ENCODE measurements at places on chromosomes 4 and X.
A peak's percentile ranks its signal among the peaks of the same experiment; 100 is the strongest.

DNA sequence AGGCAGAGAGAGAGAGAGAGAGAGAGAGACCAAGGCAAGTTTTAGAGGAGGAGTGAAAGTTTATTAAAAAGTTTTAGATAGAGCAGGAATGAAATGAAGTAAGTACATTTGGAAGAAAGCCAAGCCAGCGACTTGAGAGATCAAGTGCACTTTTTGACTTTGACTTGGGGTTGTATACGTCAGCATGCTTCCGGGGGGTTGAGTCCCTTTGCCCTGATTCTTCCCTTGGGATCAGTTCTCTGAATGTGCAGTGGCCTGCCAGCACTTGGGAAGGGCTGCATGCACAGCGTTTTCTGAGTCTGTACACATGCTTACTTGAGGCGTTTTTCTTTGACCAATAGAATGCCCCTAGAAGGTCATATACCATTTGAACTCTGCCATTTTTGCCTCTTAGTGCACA, 400.5 kb downstream of the PDGFC start:
- no peak for DNase-seq

GRCh38 chrX:17826609-17827496, 34.2 kb downstream of the RAI2 start:
- no peak for DNase-seq

DNA sequence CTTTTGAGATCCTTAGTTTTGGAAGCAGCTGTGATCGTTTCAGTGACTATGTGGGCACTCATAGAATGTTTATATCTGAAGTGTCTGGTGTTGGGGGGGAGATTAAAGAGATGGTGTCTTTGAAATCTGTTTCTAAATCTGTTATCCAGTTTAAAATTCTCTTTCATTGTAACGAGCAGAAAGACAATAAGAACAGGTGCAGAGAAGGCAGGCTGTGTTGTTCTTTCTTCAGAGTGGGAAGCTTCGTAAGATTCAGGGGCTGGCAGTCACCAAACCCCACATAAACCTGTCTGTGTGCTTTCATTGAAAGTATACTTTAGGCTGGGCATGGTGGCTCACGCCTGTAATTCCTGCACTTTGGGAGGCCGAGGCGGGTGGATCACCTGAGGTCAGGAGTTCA, 16.3 kb upstream of the DHRSX start:
- no peak for DNase-seq

- DNase-seq, result no peak
Observed at GRCh38 chr4:106679063-106679462, 310.5 kb upstream of the GIMD1 start.

DNA sequence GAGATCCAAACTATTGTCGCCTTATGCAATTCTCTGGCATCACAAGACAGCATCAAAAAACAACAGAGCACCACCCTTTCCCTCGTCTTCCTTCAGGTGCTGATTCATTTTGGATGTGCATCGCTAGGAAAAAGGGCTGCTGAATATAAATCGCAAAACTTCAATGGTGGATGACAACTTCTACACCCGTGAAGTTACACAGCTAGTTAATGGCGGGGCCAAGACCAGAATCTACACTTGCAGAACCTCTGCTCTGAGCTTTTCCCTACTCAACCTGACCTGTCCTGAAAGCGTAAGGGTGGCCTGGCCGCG, 674 bp downstream of the GNPDA2 start:
- no peak for DNase-seq

GRCh38 chr4:81666491-81666890, 194.8 kb upstream of the RASGEF1B start:
- no peak for DNase-seq

GRCh38 chr4:111905511-111905910, 239.7 kb upstream of the FAM241A start:
- DNase-seq, result no peak

DNA sequence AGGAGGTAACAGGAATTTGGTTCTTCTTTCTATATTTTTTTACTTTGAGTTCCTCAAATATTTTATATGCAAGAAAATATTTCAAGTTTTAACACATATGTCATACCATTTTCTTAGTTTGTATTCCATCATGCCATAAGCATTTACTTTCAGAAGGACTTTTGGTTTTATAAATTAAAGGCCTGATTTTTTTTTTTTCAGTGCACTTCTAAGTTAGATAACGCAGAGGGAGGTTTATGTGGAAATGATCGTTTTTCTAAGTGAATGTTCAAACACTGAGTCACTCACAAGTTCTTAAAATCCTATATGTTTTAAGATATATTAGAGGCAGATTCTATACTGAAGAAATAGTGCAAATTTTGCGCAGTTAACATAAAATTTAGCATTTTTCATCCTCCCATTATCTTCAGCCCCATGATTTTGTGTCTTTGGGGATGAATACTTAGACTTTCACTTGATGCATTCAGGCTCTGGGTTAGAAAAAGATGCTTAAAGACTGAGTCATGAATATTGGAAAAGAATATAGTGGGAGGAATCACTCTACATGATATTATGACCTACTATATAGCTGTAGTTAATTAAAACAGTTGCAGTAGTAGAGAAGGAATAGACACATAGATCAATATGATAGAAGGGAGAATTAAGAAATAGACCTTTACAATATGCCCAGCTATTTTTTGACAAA, 54.9 kb downstream of the COL4A5 start:
- DNase-seq, result no peak

DNA sequence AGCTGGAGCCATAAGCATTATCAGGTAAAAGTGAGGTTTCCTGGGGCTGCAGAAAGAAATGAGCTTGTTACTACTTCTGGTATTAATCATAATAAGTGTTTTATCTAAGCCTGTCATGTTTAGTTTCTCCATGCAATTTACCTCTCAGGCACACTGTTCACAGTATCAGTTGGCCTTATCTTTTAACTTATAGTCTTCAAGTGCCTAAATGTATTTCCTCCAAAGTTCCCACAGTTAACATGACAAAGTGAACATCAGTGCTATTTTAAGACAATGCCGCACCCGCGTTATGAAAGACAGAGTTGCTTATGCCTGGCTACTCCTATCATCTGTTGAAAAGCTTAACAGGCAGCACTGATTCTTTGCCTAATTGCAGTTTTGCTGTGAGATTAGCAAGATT, 408.7 kb upstream of the FAM241A start:
- no peak for DNase-seq

- no peak for DNase-seq
Observed at GRCh38 chr4:184102927-184103326, 114.7 kb downstream of the ENPP6 start.

- DNase-seq, result no peak
Observed at GRCh38 chr4:2096073-2096609, 37.0 kb downstream of the NAT8L start.

- no peak for DNase-seq
Observed at GRCh38 chrX:109958266-109958665, 44.6 kb upstream of the TMEM164 start.

- no peak for DNase-seq
Observed at GRCh38 chrX:45329217-45329616, 128.5 kb upstream of the DIPK2B start.

- no peak for DNase-seq
Observed at GRCh38 chr4:140736669-140737343, 19.4 kb downstream of the TBC1D9 start.

- no peak for DNase-seq
Observed at GRCh38 chr4:39928538-39928937, 49.2 kb downstream of the PDS5A start.

DNA sequence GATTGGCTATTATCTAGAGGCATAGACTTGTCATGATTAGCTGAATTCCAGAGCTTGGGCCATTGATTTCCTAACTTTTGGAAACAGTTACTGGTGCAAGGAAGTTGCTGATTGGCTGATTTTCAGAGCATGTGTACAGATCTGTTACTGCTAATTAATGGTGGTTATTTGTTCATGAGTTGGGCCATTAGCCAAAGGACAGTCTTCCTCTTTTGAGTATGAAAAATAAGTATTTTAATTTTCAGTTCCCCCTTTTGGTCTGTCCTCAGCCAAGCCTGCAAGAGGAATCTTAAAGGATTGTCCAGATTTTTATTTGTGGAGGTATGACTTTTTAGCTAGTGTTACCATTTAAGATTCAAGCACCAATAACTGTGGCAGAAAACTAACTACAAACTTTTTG, 7.0 kb upstream of the DSPP start:
- DNase-seq, result no peak

DNA sequence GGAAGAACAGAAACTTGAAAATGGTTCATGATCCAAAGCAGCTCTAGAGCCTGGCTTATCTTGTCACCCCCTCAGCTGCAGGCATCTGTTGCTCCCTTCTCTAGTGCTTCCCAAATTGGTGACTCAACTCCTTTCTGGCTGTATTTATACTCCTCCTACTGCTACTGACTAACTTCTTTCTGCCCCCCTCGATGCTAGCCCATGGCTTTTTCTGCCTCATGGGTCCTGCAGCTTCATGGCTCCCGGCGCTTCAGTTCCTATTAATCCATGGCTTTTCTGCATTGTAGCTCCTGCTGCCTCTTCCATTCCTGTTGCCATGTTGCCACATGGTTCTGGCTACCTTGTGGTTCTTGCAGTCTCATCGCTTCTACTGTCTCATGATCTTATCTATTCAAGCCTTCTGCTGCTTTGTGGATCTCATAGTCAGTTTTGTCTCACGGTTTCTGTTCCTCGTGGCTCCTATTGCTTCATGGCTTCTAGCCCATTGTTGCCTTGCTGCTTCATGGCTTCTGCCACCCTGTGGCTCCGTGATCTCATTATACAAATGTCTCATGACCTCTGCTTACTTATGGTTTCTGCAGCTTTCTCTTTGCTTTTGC, 48.1 kb downstream of the SMC1A start:
- DNase-seq, result no peak

DNA sequence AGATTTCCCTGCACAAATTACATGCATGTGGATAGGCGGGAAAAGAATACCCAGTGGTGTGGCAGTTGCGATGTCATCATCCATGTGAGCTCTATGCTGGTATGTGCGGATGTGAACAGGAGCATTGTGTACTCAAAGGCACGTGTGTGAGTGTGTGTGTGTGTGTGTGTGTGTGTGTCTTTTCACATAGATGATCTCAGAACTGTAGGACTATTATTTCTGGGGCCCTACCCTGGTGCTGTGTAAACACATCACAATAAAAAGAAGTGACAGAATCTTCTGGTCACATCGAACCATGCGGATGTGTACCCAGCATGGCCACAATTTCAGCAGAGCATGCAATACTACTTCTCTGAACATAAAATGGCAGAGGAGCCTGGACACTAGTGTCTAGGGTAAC, 624.8 kb downstream of the MID1IP1 start:
- no peak for DNase-seq

DNA sequence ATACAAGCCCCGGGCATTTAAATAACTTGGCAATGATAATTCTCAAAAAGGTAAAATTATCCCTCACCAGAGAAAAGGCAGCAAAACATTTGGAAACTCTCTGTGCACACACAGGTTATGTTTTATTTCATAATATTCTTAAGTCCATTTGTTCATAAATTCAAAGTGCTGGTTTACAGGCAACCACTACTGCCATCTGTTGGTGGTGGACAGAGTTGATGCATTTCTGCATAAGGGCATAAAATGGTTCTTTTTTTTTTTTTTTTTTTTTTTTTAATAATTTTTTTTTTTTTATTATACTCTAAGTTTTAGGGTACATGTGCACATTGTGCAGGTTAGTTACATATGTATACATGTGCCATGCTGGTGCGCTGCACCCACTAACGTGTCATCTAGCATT, 31.5 kb upstream of the IL21 start:
- DNase-seq, result peak; percentile 10

DNA sequence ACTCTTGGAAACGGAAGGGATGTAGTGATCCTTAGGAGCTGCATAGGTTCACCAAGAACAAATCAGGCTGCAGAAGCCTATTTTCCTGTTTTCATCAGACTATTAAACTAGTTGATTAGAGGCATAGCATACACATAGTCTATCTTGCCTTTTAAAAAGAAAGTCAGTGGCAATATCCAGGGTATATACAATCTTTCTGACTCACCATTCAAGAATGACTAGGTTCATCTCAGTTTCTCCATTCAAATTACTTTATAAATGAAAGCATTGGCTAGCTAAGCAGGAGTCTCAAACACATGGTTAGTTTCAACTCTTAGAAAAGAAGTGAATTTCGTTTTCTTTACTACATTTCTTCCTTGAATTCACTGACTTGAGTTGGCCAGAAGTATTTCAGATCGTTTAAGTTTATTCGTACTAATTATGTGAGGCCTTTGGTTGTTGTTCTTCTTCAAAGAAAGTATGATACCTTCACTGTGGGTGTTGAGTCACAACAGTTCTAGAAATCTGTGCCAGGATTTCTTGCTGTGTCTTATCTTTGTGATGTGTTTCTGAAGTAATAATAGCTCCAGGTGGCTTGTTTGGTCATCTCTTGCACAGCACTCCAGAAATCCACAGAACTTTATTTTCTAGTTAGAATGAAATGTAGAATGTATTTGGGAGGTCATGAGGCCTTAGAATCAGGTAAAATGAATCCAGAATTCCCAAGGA, 88.2 kb downstream of the AWAT2 start:
- no peak for DNase-seq

DNA sequence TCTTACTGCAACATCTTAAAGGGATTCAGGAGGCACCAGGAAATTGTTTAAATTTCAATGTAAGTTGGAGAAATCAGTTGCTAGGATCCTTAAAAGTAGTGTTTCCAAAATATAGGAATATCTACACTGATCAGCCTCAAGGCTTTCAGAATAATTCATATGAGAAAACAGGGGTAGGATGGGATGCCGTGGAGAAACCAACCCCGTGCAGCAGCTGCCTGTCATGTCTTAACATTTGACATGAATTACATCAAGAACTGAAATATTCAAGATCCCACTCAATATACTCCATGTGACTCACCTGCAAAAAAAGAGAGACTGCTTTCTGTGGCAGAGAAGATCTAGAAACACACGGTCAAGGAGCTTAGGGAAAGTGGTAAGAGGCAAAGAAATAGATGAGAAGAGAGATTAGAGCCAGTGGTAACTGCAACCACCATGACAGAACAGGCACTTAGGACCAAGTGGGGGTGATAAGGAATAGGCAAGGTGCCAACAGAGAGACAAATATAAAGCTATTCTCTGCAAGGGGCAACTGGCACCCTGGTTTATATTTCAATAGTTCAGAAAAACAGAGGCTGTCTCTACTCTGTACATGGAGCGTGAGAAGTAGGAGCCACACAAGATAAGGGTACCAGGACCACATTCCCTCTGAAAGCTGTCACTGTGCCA, 64.0 kb downstream of the SLC39A8 start:
- DNase-seq, result no peak

DNA sequence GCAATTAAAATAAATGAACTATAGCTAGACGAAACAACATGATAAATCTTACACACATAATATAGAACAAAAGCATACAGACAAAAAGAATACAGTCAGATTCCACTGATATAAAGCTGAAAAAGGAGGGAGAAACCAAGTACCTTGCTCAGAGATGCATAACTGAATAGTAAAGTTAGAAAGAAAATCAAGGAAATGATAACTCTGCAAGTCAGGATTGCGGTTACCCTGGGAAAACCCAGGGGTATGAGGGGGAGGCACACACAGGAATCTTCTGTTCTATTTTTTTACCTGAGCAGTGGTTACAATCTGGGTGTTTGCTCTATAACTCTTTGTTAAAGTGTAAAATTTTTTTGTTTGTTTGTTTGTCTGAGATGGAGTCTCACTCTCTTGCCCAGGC, 209.1 kb downstream of the CBR4 start:
- no peak for DNase-seq

GRCh38 chr4:104531390-104531789, 36.7 kb upstream of the CXXC4 start:
- DNase-seq, result no peak
